ENCODE measurements at places on chromosomes 5 and 9.

- peak; percentile 95 for ATAC-seq
These were observed 13.9 kb upstream of the UHRF2 start for GRCh38 chr9:6399071-6399470.

- no peak for ATAC-seq
These were observed 1.3 kb downstream of the SMAD5 start for GRCh38 chr5:136133922-136134379.

DNA sequence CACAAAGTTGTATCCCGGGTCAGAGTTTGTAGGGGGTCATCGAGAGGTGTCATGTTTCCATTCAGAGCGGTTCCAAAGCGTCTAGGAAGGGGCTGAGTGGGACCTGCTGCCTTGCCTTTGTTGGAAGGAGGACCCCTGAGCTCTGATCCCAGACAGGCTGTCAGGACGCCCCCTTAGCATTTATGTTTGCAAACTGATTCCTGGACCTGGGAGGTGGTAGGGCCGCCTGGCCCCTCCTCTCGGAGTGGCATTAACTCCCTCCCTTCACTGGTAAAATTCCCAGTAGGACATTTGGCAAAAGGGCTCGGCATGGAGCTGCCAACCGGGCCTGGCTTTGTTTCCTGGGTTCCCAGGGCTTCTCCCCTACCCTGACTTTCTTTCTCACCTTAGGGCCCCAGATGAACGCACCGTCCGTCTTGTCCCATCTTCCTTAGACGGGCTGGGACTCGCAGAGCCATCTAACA is 2.5 kb downstream of the JADE2 start:
- no peak for ATAC-seq

GRCh38 chr5:83072966-83073365 is 4.2 kb downstream of the TMEM167A start:
- ATAC-seq: no peak

DNA sequence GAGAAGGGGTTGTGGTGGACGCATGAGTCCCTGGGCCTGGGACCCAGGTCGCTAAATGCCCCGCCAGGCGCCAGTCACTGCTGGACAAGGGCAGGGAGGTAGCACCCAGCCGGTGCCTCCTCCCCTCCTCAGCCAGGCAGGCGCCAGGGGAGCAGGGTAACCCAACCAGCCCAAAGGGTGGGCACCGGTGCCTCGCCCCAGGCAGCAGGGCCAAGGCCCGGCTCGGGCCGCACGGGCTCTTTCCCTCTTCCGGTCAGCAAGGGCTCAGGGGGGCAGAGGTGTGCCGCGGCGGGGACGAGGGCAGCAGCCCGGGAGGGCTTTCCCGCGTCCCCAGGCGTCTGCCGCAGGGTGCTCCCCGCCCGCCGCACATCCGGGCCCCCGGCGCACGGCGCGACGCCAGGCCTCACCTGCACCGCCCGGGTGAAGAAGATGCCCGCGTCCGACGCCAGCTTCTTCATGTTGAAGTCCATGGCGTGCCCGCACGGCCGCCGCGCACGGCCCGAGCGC is 393 bp downstream of the SH3GLB2 start:
- peak; percentile 38 for ATAC-seq

DNA sequence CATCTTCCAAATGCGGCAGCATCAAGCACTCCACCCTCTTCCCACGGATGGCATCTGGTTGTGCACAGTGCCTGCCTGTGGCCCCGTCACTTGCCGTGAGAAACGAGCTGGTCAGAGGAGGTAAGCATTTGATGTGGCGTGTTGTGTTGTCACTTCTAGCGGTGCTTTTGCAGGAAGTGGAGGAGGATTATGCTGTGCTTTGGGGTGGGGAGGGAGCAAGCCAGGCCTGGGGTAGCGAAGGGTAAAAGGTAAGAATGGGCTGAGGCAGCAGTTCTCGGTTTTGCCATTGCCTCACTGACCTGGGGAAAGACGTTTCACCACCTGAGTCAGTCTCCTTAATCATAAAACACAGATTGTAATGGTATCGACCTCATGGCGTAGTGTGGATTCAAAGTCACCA is 2.3 kb upstream of the POMT1 start:
- ATAC-seq: no peak

GRCh38 chr5:154811653-154812465 is 38.5 kb downstream of the FAXDC2 start:
- no peak for ATAC-seq

Data from motor neuron (in vitro differentiated cells).